Sigmoid colon (tissue), 7 donors: ENCODE measurements at places on chromosomes 7 and 10.

DNA sequence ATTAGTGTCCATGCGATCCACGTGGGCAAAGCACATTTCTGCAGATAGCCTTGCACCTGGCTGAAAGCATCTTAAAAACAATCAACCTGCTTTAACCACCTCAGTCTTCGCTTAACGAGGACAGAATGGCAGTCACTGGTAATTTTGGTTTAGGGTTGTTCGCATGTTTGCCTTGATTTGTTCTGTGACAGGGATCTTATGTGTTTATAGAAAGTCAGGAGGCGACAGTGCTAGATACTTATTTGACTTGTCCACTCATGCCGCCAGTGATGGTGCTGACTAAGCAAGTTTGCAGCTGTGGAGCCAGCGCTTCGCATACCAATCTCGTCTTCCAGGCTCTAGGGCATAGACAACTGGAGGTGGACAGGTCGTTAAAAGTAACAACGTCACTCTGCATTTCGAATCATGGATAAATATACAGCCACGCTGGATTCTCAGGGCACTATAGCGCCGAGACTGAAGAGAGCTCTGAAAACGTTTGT, 1.2 kb upstream of the TMEM243 start:
- DNase-seq, result no peak

DNA sequence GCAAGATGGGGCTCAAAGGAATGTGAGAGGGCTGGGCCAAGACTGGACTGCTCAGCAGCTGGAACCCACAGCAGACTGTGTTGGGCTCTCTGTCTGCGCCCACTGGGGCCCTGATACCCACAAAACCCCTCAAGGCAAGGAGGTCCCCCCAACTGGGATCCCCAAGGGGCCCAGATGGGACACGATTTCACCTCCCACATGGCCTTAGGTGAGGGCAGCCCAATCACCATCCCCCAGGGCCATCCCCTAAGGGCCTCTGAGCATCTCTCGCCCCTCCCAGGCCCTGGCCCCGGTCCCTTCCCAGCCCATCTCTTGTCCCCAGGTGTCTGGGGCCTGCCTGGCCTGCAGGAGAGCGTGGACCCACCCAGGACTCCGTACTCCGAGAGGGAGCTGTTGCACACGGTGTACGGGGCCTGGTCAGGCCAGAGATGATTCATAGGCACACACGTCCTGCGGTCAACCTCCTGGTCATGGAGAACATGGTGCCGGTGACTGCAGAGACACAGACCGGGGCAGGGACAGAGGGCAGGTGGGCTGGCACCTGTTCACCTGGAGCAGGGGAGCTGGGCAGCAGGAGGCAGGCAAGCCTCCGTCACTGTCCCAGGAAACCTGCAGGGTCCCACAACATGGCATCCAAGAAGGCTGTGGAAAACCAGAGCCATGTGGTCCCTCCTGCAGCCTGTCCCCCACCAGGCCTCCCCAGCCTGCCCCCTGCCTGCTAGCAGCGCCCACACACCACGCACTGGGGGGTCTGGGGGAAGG, 21.6 kb downstream of the OGDHL start:
- DNase-seq, result no peak

DNA sequence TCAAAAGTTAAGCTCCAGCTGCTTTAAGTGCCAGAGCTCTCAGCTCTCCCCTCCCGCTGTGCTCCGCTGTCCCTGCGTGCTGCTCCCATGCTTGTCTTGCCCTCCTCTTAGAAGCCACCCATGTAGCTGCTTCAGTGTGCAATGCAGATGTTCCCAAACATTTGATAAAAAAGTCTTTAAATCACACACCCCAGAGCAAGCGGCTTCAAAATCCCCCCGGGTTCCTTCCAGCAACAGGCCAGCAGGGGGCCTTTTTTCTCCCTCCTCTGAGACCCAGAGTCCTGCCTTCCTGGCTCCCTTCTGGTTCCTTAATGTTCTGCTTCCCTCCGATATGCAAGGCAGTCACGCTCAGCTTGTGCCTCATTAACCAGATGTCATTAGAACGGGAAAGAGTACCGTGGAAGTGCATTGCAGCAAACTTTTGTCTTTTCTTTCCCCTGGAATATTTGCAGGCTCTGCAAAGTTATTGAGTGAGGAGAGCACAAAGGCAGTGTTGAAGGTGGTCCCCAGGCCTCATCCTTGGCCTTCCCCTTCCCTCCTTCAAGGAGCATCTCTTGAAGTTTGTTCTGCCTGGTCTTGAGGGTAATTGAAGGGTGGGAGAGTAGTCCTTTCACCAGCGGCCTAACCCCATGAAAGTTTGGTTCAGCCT, 25.5 kb downstream of the LDB3 start:
- no peak for DNase-seq

DNA sequence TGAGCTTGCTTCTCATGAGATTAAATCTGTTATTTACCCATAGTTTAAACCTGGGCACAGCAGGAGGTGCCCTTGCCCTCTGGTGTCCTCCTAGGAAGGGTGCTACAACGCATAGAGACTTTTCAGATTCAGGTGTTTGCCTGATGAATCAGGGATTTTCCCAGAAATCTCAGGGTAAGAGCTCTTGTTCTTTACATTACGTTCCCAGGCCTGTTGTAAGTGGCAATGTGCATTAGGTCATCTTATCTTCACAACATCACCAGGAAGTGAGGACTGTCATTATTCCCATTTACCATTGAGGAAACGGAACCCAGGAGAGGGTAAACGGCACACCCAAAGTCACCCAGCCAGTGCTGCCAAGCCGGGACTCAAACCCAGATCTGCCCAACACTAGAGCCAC, 73.0 kb downstream of the NHLRC2 start:
- DNase-seq, result no peak

GRCh38 chr10:61286686-61287085, 166.5 kb downstream of the TMEM26 start:
- DNase-seq, result no peak

GRCh38 chr7:128705891-128706333, 33.2 kb upstream of the CALU start:
- no peak for DNase-seq

- no peak for DNase-seq
These were observed 172.2 kb upstream of the FERD3L start for GRCh38 chr7:19317461-19317860.

GRCh38 chr7:21914671-21915070, 31.0 kb downstream of the CDCA7L start:
- DNase-seq, result no peak

- no peak for DNase-seq
These were observed 44.0 kb downstream of the LAMB1 start for GRCh38 chr7:107958764-107959526.
